ENCODE measurements at places on chromosomes 2 and 18.

- DNase-seq = no peak
Measured at GRCh38 chr2:230226051-230226551, 565 bp downstream of the SP140 start.

GRCh38 chr2:154623819-154624218, 74.7 kb upstream of the KCNJ3 start:
- DNase-seq = peak; percentile 49

- no peak for DNase-seq
Measured at GRCh38 chr2:147250652-147251356, 594.0 kb upstream of the ACVR2A start.

DNA sequence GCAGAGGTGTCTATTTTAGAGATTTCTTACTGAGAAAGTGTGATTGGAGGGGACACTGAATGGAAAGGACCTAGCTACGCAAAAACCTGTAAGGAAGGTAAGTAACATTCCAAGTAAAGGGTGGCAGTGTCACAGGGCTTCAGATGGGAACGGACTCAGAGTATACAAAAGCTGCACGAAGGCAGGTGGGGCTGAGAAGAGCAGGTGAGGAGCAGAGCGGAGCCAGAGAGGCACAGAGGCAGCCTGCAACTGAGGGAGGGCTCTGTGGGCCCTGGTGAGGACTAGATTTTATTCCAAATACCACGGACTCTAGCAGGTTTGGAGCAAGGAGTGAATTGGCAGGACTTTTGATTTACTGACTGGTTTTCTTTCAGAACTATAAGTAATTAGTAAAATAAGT, 331.3 kb upstream of the PKDCC start:
- no peak for DNase-seq

DNA sequence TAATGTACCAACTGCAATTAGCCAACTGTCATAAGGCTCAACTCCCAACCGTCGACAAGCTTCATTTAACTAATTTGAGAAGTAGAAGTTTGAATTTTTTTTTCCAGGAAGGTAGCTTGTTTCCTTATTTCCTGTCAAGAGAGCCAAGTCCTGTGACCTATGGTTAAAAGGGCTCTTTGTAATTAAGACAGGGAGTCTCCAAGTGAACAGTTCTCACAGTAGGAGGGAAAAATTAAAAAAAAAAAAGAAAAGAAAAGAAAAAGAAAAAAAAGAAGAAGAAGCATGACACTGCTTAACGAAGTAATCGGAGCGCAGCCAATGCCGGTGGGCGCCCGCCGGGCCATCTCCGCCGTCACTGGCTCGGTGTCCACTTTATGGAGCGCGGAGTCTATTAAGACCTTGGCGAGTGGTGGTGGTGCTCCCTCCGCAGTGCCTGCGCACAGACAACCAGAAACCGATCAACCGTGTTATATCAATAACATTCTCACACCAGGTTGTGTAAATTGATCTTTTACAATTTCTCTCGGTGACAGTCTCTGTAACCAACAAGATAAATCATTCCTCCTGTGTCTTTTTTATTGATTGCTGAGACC, 197.2 kb upstream of the POU3F3 start:
- DNase-seq = no peak

DNA sequence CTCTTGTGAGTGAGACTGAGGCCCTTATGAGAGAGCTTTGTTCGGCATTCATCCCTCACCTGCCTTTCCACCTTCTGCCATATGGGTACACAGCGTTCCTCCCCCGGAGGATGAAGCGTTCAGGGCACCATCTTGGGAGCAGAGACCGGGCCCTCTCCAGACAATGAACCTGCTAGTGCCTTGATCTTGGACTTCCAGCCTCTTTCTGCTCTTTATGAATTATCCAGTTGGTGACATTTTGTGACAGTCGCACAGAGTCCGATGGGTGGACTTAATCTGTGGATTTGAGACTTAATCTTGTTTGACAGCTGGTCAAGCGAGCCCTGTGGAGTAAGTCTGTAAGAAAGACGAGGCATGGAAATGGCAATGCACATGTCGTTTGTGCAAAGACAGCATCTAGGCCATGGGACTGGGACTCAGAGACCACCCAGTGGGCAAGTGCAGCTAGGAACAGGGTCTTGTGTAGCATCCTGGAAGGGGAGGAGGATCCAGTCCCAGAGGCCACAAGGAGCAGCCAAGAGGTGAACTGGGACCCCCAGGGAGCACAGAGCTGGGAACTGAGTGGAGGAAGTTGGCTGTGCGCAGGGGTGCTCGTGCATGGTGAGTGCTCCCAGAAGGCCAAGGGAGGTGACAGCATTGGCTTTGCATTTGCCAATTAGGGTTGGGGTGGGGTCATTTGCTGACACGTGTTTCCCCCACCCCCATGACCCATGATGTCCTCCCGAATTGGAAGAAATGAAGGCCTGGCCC, 69.5 kb upstream of the HDAC4 start:
- DNase-seq = no peak

GRCh38 chr2:220568296-220568695, 940.9 kb downstream of the SLC4A3 start:
- no peak for DNase-seq

GRCh38 chr18:50285071-50285470, 2.4 kb downstream of the CXXC1 start:
- DNase-seq = no peak

GRCh38 chr2:234596696-234597575, 100.1 kb upstream of the ARL4C start:
- no peak for DNase-seq

GRCh38 chr2:179818546-179818945, 42.9 kb downstream of the ZNF385B start:
- no peak for DNase-seq

DNA sequence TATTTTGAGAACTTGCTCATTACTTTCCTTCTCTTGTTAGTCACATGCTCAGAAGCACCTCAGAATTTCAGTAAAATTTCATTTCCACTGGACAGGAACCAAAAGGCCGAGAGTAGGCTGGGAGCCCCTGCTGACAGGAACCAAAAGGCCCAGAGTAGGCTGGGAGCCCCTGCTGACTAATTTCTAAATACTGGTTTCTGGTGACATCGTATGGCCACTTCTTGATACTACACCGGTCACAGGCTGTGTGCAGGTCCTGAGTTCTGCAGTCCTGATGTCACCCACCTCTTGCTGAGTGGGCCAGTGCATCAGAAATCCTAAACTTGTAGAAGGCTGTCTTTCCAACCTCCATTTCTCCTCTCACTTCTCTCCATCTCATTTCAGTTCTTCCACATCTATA, 17.7 kb upstream of the EN1 start:
- DNase-seq = peak; percentile 76

DNA sequence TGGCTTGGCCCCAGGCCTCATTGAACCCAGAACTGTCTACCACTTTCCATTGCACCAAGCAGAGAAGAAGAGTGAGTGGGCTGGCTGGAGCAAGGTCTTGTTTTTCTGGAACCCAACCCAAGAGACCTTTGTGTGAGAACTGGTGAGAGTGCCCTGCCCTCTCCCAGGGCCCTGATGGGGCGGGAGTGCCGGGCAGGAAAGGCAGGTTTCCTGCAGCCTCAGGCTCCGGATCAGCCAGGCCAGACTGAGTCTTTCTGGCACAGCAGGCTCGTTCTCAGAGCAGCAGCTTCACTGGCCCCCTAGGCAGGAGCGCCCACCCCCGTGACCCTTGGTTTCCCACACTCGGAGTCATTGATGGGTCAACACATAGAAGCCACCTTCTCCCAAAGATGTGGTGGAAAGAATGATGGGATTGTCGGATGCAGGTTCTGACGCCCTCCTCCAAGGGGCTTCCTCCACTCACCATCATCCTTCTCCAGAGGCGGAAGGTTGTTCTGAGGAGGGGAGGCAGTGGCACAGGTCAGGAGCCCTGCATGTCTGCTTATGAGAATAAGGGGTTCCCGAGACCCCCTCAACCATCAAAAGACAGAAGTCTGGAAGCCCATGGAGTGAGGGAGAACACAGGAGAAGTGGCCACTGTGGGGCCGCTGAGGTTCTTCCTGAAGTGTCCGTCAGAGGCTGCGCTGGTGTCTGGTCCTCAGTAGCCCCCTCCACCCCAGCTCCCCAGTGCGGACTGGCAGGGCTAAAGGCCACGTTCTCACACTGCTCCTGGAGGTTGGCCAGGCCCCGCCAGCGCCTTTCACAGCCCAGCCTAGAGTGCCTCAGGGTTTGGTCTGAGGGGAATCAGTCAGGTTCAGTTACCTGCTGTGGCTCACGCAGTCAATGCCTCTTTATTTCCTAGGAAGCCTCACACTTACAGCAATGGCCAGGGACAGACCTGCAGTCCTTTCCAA, 62.8 kb upstream of the LAPTM4A start:
- DNase-seq = no peak

DNA sequence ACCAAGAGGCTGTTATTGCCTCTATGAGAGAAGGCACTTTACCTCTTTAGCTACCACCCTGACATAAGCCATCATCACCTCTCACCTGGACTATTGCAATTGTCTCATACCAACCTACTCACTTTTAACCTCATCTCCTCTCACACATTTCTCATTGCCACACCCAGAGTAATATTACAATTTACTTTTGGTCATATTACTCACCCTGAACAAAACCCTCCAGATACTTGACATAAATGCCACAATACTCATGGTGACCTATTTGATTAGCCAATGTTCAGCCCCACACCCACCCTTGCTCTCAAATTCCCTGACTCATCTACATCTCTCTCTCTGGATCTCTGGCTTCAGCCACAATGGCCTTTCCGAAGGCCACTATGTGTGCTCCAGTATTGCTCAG, 90.9 kb upstream of the CDH7 start:
- DNase-seq = no peak

GRCh38 chr2:84938194-84938879, 32.6 kb upstream of the KCMF1 start:
- DNase-seq = peak; percentile 51

- no peak for DNase-seq
Measured at GRCh38 chr18:32958746-32959145, 185.9 kb upstream of the KLHL14 start.

DNA sequence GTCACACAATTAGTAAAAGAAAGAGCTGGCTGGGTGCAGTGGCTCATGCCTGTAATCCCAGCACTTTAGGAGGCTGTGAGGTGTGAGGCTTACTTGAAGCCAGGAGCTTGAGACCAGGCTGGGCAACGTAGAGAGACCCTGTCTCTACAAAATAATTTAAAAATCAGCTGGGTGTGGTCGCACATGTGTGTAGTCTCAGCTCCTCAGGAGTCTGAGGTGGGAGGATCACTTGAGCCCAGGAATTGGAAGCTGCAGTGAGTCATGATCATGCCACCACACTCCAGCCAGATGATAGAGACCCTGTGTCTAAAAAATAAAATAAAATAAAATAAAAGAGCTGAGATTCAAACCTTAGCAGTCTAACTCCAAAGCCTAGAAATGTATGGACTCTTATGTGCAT, 39.0 kb upstream of the NEDD4L start:
- peak; percentile 22 for DNase-seq

DNA sequence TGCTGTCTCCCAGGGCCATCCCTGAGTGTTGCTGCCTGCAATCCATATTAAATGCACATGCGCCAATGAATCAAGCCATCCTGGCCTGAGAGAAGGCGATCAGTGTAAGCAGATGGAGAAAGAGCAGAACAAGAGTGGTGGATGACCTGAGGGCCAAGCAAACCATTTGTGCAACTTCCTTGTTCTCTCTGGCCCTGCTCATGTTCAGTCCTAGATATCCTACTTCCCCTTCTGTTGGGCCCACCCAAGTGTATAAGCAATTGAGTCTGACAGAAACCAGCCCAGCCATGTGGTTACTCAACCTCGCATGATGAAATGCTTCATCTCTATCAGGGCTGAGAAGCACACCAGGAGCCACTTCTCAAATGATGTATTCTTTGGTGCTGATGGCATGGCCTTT, 383.1 kb upstream of the ID2 start:
- no peak for DNase-seq

GRCh38 chr2:176004934-176005333, 2.9 kb upstream of the LNPK start:
- no peak for DNase-seq

- no peak for DNase-seq
Measured at GRCh38 chr2:96877631-96878092, 7.8 kb upstream of the SEMA4C start.

DNA sequence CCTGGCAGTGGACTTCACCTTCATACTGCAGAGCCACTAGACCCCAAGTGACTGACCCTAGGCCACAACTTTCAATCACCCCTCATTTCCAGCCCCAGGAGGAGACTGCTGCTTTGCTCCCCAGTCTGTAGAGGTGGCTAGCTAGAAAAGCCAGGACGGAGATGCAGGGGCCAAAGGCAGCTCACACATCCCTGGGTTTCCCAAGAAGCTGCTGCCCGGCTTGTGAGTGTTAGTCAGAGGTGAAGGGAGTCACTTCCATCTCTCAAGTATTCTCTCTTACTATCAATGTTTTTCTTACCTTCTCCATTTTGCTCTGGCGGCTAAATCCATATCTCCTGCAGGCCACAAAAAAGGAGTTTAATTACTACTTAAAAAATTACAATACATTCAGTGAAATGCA, 36.2 kb downstream of the CCDC93 start:
- DNase-seq = no peak

- DNase-seq = no peak
Measured at GRCh38 chr2:39069890-39070465, 50.9 kb downstream of the SOS1 start.

- DNase-seq = peak; percentile 42
Measured at GRCh38 chr18:76425146-76426131, 69.6 kb downstream of the ZNF516 start.

DNA sequence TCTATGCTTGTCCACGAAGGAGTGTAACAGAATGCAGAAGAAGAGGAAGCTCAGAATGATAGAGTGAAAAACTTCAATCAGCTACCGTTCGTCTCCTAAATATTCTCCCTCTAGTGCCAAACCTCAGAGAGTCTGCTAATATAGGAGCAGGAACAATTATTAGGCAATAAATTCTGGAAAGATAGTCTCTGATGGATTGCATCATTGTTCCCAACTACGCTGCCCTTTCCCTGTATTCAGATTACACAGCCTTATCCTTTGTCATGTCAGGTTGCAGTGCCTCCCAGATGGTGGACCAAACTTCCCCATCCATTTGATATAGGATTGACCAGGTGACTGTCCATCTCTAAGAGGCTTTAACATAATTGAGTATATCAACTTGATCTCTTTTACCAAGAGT, 811.5 kb upstream of the CHAC2 start:
- no peak for DNase-seq

DNA sequence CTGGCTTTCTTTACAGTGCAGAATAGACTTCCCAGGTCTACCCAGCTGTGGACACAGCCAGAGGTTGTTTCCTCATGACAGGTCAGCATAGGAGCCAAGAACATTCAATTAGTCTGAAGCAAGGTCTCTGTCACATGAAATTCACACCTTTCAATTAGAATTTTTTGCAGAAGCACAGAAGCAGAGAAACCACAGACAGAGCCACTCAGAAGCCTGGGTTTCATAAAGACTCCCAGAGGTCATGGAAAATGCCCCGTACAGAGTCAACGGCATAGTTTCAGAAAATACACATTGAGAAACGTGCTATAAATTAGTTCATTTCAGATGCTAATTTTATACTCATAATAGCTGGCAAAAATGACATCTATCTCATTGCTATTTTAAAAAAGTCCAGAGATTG, 87.0 kb upstream of the TMEM200C start:
- no peak for DNase-seq

Measured in fibroblast of skin of scalp (primary cell).